Muscle of back (tissue), 13 donors: ENCODE measurements at places on chromosomes 6 and 20. TPM values are rescaled to one million over a fixed set of nuclear protein-coding genes. Genes with fewer than 3 reads are reported as not detected.

DNA sequence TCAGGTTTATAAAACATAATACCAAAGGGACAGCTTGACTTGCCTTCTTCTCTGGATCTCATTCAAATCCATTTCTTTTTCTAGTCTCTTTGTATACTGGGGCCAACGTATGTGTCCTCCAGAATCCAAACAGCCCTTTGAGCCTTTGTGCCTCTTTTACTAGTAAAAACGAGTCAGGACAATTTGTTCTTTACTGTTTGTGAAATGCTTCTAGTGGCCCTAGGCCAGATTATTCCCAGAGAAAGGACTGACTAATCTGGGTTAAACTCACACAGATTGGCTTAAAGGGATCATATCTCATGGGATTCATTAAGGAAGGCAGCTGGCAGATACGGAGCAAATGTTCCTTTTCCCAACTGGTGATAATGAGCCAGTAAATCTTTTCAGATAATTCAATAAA is 32.1 kb upstream of the MANEA start:
- DNase-seq = no peak

Gene SAMD10
- 2.5 TPM for polyA plus RNA-seq

Gene RPL10A
- polyA plus RNA-seq = 2,377 TPM

DNA sequence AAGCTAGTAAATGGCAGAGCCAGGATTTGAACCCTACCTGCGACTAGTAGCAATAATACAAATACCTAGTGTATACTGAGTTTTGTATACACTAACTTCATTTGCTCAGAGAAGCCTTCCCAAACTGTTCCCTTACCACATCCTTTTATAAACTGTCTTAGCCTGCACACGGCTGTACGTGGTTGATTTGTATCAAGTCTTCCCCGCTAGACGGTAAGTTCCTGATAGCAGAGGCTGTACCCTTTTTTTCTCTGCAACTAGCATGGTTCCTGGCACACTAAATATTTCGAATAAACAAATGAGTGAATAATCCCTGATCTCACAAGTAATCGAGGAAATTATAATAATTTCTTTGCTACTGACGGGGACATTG is 636 bp downstream of the RTF2 start:
- no peak for DNase-seq

DNA sequence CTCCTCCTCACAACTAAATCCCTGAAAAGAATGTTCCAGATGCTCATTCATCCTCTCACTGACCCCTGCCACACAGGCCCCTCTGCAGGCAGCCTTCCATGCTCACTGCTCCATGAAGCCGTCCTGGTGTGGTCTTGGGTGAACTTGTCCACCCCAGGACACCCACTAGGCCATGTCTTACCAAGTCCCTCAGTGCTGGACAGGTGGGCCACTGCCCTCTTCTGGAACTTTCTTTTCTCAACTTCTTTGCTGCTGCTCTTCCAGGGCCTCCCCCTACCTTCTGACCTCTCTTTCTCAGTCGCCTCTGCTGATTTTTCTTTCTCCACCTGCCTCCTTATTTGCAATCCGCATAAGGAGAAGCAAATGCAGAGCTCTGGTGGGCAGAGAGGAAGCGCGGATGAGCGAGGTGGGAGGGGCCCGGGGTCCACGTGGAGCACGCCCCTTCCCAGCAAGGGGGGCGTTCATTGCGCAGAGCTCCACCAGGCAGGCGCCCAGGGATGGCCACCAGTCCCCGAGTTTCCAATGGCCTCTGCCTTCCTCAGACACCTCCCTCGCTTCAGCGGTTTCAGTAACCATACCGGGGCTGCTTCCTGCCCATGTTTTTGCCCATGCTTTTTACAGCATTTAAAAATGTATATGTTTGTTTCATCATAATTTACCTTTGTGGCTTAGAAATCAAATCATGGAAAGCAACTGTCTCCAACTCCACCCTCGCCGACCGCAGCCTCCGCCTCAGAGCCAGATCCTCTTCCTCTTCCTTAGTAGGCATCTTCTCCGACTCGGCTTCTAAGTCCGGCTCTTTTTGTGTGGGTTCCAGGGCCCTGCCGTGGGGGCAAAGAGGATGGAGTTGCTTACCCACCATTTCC is 129.6 kb downstream of the ZDHHC14 start:
- no peak for DNase-seq

DNA sequence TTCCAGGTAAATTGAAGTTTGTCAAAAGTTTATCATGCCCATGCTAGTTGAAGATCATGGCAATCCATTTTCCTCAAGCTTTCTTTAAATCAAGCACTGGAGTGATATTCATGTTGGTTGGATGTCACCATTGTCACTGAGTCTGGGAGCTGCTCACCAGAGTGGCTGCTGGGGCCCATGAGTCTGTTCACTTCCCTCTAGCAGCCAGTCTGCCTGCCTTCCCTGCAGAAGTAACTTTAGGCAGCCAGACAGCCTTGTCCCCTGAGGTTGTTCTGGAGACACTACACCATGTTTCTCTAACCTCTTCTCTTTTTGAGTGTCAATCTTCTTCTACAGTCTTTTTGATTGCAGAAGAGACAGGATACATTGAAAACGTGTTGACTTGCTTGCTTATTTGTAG is 5.5 kb downstream of the SIRT5 start:
- no peak for DNase-seq

DNA sequence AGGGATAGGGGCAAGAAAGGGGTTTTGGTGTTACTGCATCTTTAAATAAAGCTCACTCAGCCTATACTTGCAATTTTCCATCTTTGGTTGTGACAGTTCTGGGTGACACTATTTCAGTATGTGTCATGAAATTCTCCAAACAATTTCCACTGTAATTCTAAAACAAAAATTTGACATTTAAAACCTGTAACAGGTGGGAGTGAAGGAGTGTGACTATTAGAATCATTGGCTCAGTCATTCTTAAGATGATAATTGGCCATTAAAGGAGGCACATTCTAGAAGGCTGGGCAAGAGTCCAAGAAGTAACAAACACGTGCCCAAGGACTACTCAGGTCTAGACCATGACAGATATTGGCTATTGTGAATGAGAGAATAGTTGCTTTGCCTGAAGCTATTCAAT is 153.3 kb upstream of the ARG1 start:
- no peak for DNase-seq

DNA sequence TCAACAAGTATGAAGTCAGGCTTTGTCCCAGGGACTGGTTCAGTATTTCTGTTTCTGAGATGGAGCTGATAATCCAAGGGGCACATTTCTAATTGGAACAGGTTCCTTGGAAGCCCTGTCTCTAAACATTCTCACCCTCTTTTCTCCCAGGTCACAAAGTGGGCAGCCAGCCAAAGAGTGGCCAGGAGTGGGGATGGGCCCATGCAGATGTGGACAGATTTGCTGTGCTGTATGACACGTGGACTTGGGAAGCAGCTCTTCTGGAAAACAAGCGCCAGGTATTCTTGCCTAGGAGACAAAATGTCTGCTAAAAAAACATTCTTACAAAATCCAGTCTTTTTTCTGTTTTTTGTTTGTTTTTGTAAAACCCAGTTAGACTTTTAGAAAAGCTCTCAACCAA is 140.2 kb downstream of the CD164 start:
- DNase-seq = no peak

- DNase-seq = no peak
Measured at GRCh38 chr20:7971536-7972280, 31.4 kb upstream of the HAO1 start.
